Amygdala (tissue), 56 donors: ENCODE measurements at places on chromosomes 13 and 19.

GRCh38 chr13:102227741-102228140 lies 174.1 kb downstream of the FGF14 start:
- no peak for DNase-seq

- DNase-seq: no peak
These were observed 397.4 kb downstream of the SPRY2 start for GRCh38 chr13:79943346-79944023.

DNA sequence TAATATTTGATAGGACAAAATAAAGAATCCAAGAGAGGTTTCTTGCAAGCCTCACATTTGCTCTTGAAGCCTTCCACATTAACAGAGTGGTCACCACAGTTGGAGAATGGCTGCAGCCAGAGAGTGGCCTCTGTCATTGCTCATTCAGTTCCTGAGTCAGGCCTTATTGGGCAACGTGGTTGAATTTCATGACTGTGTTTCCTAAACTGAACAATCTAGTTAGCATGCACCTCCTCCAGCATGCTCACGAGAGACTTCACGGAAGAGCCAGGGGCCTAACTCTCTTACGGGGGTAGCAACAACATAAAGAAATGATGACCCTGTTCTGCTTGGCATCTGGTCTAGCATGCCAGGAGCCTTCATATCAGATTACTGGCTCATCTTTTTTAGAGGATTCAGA lies 9.6 kb upstream of the UBL3 start:
- no peak for DNase-seq

DNA sequence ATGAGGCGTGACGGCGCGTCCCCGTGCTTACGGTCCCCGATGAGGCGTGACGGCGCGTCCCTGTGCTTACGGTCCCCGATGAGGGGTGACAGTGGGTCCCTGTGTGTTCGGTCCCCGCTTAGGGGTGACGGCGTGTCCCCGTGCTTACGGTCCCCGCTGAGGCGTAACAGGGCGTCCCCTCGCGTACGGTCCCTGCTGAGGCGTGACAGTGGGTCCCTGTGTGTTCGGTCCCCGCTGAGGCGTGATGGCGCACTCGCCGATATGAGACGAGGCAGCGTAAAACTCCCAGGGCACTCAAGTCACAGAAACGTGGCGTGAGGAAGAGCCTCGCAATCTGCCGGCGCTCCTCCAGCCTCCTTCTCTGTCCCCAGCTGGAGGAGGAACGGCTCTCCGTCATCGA lies 20.9 kb downstream of the CFAP97D2 start:
- DNase-seq: no peak

- DNase-seq: no peak
These were observed 29.5 kb downstream of the CCDC8 start for GRCh38 chr19:46383846-46384245.

DNA sequence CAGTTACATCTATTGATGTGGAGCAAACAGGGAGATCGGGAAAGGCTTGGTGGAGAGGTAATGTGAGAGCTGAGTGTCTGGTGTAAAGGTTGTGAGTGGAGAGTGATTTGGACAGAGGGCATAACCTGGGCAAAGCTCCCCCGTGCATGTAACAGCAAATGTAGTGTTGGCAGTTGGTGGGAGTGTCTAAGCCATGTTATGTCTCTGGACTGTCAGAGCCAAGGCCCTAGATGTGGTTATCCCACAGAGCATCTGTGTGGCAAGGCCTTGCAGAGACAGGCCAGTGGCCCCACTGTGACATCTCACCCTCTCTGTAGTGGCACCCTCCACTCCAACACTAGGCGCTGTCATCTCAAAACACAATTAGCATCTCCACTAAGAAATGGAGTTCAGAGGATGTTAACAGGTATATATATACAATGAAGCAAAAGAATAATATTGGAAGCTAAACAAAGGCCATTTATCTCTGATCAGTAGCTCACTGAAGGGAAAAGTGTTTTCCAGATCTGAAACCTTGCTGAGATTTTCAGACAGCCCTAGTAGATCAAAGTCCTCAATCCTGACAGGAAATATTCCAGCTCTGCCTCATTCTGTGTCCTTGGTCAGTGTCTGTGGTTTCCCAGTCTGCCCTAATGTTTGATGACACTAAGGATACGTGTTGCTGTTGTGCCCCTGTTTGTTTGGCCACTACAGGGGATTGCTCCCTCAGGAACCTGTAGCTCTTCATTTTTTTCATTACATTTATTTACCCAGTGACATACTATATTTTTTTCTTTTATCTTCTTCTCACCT lies 20.2 kb downstream of the POLR1D start:
- no peak for DNase-seq

DNA sequence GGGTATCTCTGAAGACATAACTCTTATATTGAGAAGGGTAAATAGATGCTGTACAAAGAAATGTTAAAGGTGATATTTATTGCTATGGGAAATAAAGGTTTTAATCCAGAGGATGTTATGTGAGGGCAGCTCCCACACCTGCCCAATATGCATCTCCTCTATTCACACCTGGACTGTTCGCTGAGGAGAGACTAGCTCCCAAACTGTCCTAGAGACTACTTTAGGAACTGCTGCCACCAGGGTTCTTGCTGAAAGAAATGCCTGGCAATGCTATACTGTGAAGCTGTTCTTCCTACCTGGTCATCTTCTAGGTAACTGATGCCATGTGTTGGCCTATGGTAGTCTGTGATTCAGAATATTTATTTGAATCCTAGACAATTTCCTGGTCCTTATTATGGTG lies 1421.5 kb upstream of the SPRY2 start:
- no peak for DNase-seq

- DNase-seq: no peak
These were observed 5.0 kb downstream of the PTOV1 start for GRCh38 chr19:49855676-49856573.

DNA sequence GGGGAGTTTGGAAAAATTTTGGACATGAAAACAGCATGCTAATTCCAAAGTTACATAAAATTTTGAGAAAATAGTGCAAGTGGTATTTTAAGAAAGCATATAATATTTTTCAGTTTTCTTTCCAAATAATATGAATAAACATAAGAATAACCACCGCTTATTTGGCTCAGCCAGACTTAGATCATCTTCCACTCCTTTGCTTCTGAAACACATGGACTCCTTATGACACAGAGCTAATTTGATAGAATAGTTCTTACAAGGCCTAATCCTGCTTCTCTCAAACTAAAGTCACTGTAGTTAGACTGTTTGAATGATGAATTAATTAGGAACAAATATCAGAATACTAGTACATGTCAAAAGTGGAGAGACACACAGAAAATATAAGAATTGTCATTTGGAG lies 165.5 kb downstream of the POSTN start:
- no peak for DNase-seq

DNA sequence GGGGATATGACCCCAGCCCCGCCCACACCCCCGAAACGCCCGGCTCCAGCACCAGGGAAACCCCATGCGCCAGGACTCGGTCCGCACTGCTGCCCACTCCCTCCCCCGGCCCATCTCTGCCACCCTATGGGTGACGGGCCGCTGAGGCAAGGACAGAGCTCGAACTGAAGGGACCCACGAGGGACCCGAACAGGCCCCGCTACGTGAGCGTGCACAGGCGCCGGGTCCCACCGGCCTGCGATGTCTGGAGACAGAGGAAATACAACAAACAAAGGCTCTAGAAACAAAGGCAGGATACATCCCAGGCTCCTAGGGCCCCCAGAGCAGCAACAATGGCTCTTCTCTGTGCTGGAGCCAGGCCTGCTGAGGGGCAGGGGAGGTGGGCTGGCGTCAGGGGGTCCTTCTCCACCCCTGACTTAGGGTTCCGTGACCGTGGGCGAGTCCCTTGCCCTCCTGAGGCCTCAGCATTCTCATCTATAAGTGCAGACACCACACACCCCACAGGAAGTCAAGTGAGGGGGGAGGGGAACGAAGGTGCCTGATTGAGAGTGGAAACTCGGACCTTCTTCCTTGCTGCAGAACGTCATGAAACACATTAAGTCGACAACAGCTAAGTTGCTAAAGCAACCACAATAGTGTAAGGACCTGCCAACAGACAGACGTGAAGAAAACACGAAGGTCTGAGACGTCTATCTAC lies 3.1 kb downstream of the ABHD17A start:
- no peak for DNase-seq

DNA sequence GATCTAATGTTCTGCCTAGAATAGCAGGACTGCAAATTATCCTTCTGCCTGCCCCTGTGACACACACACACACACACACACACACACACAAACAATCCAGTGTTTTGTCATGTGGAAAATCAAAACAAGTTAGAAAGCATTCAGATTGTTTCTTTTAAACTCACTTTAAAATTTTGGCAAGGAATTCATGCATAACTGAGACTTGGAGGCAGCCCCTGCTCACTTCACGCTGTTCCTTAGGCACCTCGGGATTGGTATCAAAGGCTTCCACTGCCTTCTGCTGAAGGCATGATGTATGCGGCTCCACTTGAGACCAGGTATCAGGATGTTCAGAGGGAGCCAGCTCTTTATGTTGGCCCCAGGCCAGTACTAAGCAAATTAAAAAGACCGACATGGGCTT lies 158.7 kb downstream of the OXGR1 start:
- no peak for DNase-seq

GRCh38 chr13:111459803-111460547 lies 139.5 kb downstream of the TEX29 start:
- DNase-seq: no peak

- DNase-seq: no peak
These were observed 58.3 kb downstream of the RAP2A start for GRCh38 chr13:97492257-97492656.

- no peak for DNase-seq
These were observed 12.2 kb downstream of the ZNF296 start for GRCh38 chr19:45063851-45064801.

- peak; percentile 53 for DNase-seq
These were observed at the start of gene ZFP28 for GRCh38 chr19:56538761-56539263. Gene ZFP28 (plus strand): TSS chr19:56538948. CDS start chr19:56539019, 71 bp downstream.

GRCh38 chr13:65453982-65454381 lies 1776.2 kb downstream of the PCDH9 start:
- DNase-seq: no peak

DNA sequence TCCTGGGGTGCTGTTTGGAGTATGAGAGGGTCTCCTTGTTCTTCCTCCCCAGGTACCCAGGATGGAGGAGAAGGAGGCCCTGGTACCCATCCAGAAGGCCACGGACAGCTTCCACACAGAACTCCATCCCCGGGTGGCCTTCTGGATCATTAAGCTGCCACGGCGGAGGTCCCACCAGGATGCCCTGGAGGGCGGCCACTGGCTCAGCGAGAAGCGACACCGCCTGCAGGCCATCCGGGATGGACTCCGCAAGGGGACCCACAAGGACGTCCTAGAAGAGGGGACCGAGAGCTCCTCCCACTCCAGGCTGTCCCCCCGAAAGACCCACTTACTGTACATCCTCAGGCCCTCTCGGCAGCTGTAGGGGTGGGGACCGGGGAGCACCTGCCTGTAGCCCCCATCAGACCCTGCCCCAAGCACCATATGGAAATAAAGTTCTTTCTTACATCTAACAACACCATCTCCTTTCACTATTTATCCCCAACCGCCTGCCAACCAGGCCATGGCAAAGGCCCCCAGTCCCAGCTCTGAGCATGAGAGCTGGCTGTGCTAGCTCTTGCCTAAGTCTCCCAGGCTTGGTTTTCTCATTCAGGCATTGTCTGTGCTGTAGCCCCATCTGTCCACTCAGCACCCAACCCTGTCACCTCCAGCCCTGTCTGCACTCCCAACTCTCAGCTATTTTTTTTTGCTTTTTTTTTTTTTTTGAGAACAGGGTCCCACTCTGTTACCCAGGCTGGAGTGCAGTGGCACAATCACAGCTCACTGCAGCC lies 11.2 kb downstream of the DKKL1 start:
- DNase-seq: no peak

GRCh38 chr19:27774337-27774736 lies 1438.6 kb downstream of the UQCRFS1 start:
- DNase-seq: no peak

DNA sequence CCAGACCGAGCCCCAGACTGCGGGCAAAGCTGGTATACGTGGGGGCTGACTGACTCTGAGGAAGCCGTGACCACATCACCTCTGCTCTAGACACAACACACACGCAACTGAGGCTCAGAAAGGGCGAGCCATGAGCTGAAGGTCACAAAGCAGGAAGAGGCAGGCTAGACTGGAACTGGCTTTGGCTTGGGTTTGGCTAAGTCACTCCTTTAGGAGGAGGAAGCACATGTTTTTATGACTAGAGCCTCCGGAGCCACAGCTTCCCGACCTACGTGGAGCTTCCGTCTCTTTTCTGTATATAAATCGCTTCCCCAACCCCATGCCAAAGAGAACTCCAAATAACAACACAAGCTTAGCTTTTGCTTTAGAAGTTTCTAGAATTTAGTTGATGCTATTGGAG lies 48.0 kb downstream of the RFX2 start:
- DNase-seq: no peak

- DNase-seq: no peak
These were observed 99.5 kb downstream of the KDM4B start for GRCh38 chr19:5068233-5069072.

DNA sequence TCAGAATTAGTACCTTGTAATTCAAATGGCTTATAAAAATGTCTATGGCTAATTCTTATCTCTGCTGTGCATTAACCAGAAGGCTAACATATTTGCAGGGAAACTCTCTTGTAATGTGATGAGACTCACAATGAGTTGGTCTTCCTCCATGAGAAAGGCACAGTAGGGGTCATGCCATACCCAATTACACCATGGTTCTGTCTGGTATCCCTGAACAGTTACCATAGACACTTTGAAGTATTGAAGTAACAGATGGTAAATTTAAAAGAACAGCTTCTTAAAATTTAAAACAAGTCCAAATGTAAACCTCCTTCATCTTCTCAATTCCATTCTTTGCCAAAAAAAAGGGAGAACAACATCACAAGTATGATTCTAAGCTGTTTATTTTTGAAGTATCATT lies 22.6 kb upstream of the SLAIN1 start:
- no peak for DNase-seq
